KG1 (cell line): ENCODE measurements at places on chromosomes 5 and 9.
A peak's percentile ranks its signal among the peaks of the same experiment; 100 is the strongest.

GRCh38 chr5:102792705-102793104, 37.6 kb downstream of the PAM start:
- DNase-seq = no peak

DNA sequence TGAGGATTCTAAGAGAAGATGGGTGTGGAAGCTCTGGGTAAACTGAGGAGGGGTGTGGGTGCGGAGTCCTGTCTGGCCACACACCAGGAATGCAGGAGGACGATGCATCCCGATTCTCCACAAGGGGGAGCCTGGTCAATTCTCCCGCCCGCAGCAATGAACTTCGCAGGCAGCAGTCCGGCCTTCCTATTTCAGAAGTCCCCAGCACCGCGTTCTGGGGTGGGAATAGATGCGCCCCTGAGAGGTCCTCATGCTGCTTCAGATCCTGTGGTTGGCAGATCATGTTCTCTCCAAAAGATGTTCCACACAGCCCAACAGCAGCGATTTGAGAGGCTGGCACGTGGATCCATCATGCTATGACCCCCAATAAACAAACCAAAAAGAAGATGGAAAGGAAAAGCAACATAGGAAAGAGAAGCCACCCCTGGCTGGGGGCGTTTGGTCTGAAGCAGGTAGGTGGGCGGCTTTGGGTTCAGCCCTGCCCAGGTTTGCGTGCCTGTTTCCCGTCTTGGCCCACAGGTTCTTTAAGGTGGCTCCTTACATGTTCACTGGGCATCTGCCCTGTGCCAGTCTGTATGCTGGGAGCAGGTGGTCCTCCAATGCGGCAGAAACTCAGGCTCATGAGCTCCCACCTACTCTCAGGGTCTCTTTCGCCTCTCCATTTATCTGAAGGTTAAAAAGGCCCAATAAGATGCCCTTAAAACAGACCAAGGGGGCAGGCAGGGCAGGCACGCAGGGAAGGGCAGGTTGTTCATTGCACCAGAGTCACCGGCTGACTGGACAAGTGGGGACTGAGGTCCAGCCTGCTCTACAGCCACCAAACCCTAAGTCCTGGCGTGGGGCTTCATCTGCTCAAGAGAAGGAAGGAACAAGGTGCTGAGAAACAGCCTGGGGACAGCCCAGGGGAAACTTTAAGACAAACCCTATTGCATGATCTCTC, 171.6 kb downstream of the PAX5 start:
- no peak for DNase-seq

DNA sequence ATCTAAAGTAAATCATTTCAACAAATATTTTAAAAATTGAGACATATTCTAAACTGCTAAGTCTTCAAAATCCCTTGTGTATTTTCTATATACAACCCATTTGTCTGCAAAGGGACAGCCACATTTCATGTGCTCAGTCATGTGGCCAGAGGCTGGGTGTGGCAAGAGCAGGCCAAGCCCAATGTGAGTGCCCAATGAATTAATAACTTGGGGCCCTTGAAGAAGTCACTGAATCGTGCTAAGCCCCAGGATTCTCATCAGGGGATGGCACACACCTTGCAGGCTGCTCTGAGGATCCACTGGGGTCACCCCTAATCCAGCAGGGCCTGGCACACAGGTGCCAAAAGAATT, 78.2 kb upstream of the SMIM23 start:
- no peak for DNase-seq

DNA sequence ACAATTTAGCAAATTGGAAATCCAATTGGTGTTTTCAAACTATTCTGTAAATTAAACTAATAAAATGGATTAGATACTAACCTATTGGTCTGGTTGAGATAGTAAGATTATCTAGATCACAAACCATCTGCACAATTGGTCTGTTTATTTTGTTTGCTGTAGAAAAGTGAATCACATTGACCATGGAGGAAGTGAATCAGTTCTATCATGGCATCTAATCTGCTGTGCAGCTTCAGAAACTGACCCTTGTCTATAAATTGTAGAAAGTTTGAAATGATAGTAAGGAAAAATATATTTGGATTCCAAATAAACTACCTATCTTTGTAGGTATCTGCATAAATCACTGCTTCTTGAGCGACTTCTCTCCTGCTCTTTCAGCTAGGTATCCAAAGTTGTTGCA, 1865.4 kb downstream of the MAT2B start:
- DNase-seq = no peak

DNA sequence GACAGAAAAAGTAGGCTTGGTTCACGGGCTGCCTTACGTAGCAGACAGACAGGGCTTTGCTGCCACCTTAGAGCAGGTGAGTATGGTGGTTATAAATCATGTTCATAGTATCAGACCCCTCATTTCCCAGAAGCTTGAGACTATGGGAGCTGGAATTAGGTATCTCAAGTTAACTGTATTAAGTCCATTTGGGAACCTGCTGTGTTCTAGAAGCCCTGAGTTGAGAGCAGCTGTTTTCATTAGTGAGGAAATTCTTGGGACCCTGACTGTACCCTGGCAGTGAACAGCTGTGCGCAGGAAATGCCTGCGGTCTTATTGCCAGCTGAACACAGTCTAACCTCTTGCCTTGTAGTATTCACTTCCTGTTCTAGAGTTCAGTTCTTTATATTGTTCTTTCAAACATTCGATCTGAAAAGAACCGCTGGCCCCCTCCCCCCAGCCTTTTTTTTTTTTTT, 29.8 kb downstream of the UGCG start:
- DNase-seq = peak; percentile 33

DNA sequence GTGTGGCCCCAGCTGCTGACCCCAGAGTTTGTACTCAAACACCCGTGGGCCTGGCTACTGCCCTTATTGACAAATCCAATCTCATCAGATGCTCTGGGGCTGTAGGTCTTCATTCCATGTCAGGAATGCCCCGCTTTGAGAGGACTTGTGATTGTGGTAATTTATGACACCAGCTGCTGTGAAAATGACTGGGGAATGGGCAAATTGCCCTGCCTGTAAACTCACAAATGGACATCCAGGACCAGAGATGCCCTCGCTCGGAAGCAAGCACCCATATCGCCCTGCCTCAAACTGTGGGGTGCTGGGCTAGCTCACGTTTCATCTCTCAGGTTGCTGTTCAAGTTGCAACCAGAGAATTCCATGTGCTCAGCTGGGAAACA, 225.9 kb upstream of the MAP3K1 start:
- no peak for DNase-seq

DNA sequence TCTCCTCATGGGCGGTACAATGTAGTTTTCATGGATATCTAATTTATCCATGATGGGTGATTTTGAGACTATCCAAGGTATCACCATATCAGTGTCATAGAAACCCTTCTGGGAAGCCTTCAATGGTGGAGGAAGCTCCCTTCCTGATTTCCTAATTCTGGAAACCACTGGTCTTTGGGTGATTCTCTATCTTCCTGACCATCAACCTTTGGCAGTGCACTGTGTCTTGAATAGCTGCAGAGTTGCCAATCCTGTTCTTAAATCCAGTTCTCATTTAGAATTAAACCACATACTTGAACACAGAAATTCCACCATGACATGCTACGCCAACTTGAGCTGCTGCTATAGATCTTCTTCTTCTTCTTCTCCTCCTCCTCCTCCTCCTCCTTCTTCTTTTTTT, 161.7 kb upstream of the KLF9 start:
- no peak for DNase-seq

DNA sequence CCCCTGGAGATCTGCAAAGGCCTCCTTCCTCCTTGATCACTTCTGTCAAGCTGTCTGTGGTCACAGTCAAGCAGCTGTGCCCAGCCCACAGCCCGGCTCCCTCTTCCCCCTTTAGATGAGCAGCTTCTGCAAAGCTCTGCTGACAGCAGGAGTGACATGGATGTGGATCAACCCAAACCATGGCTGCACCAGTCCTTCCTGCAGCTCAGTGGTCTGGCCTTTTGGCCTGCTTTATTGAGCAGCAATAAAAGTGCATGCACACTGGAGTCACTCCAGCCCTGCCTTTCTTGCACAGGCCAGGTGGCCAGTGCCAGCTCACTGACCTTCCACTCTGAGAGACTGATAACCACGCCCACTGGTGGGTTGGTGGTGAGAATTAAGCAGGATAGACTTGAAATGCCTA, 91.3 kb upstream of the OTULINL start:
- DNase-seq = no peak

DNA sequence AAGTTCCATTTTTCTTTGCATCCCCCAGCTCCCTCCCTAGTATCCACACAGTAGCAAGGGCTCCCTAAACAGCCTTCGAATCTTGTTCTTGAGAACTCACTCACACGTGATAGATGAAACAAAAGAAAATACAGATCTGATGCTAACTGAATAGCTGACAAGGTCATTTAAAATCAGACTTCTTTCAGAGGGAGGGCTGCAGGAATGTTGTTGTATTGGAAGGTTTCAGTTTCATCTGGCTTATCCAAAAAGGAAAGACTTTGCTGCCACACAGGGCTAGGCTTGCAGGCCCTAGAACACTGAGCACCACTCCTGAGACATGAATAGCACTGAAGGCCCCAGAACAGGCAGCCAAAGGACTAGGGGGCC, 3.2 kb downstream of the CD180 start:
- DNase-seq = no peak

- DNase-seq = no peak
These were observed 138.3 kb downstream of the HSD17B3 start for GRCh38 chr9:96163712-96164111.

GRCh38 chr5:179668391-179668790, 12.4 kb downstream of the CBY3 start:
- DNase-seq = no peak

DNA sequence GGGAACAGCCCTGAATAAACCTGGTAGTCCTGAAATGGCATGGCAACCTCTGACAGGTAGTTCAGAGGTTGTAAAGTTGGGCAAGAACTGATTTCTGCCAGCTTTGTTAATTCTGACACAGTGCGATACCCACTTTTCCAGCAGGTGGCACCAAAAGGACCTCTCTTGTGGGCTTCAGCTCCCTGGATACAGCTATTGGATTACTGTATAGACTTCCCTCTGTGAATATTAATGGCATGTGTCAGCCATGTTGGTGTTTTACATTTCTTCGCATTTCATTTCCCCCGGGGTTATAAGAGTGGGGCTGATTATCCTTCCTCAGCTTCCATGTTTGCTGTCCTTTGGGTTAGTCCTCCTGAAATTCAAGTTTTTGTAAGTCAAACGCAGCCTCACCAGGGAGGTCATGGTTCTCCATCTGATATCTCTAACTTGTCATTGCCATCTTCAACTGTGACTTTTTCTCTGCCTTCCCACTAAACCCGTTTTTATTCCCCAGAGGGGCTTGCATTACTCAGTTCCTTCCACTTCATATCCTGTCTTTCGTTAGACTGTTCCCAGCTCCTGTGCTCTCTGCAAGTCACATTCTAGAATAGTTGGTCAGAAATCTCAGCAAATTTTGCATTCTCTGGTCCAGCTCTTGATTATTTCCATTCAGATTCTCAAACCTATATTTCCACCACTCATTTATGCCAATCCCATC, 135.6 kb downstream of the LIFR start:
- DNase-seq = no peak

- DNase-seq = no peak
These were observed 491.0 kb upstream of the C9orf72 start for GRCh38 chr9:28064241-28064815.

DNA sequence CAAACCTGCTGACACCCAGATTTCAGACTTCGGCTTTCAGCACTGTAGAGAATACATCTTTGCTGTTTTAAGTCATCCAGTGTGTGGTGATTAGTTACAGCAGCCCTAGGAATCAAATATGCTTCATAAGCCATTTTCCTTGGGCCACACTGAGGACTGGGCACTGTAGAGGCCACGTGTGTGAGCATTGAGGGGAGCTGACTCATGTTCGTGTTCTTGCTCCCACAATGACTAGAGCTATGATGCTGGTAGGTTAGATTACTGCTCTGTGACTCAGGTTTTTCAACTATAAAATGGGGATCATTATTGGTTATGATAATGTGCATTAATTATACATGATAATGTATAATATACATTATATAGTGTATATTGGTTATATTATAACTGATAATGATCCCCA, 96.5 kb upstream of the PALM2AKAP2 start:
- no peak for DNase-seq

DNA sequence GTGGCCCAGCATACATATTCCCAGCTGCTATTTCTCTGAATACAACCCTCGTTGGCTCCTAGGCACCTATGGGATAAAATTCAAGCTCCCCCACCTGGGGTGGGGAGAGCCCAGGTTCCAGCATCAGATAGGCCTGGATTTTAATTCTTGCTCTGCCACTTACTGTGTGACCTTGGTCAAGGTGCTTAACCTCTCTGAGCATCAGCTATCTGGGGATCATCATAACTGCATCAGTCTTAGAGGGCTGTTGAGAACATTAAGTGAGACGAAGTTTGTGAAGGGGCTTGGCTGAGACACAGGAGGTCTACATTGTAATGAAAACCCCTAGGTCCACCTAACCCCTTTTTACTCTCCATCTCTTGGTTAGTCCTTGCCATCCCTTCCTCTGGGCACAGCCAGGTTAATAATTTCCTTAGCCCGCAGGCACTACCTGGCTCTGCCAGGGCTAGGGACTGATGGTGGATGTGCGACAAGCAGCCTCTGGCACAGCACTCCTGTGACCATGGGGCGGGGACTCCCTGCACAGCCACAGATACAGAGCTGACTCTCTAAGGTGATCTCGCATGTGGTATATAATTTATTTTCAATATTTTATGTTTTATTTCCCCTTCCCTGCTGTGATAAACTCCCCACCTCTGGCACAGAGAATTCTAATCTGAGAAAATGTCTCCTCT, 68.7 kb downstream of the CRB2 start:
- no peak for DNase-seq

DNA sequence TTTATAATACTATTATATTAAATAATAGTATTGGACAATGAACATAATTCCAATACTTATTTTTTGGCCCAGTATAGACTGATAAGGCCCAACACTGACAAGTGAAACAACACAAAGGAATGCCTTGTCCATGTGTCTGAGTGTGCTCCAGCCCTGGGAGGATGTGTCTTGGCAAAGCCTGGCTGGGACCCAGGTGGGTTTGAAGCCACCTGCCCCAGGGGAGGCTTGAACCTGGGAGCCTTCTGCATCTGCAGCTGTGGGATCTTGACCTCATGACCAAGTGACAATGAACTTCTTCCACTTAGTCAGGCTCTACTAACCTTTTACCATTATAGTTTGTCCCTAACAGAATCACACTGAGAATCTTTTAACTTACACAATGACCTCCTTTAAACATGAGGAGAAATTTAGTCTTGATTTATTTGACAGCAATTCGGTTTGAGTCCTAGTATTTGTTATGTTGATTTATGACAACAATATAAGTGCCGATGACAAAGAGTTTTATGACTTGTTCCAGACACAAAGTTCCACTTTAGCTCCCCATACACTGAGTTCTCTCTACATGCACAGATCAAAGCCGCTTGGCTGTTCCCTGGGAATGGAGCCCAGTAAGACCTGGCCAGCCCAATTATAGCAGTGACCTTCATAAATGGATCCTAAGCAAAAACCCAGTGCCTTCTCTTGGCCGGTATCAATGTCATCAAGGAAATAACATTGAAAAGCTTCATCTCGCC, 294.5 kb downstream of the CTNND2 start:
- no peak for DNase-seq

DNA sequence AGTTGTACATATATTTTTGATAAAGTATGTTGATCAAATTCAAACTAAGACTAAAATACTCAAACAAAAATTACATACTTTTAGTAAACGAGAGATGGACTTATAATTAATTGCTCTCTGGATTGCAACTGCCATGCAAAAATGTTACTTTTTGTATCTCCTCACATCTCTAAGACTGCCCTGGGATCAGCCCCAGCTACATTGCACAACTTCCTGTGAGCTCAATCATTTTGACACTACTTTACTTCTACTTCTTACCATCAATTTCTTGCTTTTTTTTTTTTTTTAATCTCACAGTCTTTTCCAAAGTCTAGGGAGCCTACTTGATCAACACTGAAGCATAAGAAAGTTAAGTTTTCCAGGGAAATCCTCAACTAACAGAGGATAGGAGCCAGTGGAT, 506.0 kb upstream of the CDH10 start:
- peak; percentile 31 for DNase-seq
